ENCODE measurements at places on chromosomes 4 and X.

DNA sequence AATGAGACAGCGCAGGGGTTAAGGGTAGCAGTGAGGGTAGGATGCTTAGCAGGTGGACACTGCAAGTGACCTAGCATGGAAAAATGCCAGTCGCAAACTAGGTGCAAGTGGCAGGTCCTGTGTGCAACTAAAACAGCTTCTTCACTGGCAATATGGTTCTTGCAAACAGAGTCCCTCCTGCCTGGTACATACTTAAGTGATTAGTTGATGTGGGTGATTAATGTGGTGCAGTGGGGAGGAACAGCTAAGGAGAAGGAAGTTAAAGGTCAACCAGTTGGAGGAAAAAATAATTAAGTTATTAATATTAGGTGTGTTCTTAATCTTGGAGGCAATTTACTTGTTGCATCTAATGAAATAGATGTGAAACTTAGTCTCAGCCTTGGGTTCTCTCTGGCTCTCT lies 121.6 kb upstream of the IGFBP7 start:
- no peak for ATAC-seq

- no peak for ATAC-seq
These were observed 9.5 kb downstream of the RBPJ start for GRCh38 chr4:26330186-26330787.

GRCh38 chrX:154540897-154541535 lies 5.6 kb downstream of the G6PD start:
- no peak for ATAC-seq

GRCh38 chr4:40731792-40732245 lies 17.9 kb upstream of the NSUN7 start:
- peak; percentile 36 for ATAC-seq

DNA sequence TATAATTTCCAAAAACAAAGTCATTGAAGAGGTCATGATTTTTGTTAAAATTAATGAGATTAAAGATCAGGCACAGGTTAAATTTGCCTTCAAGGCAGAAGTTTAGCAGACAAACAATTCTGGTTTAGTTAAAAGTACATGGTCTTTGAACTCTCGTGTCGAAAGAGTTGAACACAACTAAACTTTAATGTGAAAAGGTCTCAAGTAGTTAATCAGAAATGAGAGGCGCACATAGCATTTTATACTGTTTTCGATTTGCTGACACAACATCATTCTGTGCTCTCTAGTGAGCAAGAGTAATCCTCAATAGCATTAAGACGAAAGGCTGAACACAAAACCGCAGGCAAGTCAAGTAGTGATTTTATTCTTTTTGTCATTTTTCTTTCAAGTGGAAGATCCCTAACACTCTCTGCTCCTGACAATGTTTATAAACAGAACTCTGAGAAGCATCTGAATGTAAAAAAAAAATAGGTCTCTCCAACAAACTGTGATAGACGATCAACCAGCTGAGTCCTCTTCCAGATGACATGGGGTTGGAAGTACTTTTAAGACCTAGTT lies 49.8 kb downstream of the SH3RF1 start:
- no peak for ATAC-seq

DNA sequence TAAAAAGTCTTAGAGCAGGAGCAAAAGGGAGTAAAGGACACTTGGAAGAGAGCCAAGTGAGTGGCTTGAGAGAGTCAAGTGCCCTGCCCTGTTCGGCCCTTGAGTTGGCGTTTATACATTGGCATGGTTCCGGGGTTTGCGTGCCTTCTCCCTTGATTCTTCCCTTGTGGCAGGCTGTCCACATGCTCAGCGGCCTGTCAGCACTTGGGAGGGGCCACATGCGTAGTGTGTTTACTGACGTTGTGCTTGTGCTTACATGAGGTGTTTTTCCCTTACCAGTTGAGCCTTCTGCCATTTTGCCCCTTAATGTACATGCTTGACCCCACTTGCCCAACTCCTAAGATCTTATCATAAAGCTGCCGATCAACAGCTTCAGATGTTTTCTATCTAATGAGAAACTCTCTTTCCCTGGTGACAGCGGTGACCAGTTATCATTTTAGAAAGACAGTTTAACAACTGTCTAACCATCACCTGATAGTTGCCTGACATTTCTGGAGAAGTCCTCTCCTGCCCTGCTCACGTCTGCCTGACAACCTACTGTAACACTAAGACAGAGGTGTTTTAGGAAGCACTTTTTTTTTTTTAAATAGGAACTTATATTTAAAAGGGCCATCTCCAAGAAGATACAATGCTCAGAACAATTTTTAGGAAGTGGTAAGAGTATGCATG lies 49.5 kb upstream of the GC start:
- ATAC-seq: no peak

DNA sequence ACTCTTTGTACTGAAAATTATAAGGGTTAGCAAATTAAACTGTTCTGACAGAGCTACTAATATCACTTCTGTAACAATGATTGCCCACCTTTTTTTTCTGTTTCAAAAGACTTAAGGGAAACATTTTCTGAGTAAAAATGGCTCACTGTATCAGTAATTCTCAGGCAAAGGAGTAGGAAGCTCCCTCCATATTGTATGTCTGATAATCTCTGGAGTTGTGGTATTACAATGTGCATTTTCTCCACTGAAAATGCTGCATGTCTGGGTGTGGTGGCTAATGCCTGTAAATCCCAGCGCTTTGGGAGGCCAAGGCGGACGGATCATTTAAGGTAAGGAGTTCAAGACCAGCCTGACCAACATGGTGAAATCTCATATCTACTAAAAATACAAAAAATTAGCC lies 4.4 kb upstream of the STAP1 start:
- no peak for ATAC-seq

GRCh38 chr4:102598086-102598761 lies 97.1 kb downstream of the NFKB1 start:
- no peak for ATAC-seq

GRCh38 chr4:1856943-1857699 lies 1.2 kb upstream of the LETM1 start:
- ATAC-seq: peak; percentile 2

GRCh38 chr4:91621446-91621845 lies 682.3 kb upstream of the GRID2 start:
- ATAC-seq: no peak

- no peak for ATAC-seq
These were observed 339.7 kb upstream of the HS3ST1 start for GRCh38 chr4:11768251-11768972.

GRCh38 chrX:49226946-49227345 lies 6.2 kb downstream of the CACNA1F start:
- no peak for ATAC-seq

DNA sequence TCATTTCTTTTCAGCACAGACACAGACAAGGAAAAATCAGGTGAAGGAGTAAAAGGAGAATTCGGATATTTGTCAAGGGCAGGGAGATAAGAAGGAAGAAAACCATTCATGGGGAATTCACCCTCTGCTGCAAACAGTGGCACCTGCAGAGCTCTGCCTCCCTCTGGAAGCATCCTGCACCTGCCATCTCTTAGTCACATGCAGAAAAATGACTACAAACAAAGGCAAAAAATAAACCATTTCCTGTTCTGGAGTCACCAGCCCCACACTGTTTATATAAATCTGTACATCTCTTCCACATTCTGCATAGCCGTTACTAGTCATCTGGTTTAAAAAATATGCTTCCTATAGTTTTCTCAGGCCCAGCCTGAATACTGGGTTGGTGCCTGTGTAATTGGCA lies 205.3 kb downstream of the ARAP2 start:
- ATAC-seq: no peak

DNA sequence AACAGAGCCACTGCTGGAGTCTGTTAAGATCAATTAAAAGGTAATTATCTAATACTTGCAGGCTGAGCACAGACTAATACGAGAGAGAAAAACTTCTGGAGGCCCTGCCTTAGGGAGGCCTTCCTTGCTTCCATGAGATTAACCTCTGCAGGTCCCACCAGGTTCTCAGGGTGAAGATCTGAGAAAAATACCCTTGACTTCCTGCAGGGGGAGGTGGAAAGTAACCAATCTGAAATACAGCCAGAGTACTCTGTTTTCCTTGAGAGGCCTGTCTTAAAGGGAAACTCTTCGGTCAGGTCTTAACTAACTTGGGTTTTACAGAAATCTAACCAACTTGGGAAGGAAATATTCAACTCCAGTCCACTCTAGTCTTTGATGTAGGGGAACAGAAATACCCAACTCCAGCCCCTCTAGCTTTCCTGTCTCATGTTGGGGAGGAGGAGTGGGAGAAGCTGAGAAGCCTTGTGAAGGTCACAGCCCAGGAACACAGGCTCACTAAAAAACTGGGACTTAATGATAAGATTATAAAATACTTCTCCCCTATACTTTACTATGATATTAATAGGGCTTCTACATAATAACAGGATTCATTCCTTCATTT lies 77.1 kb downstream of the TBCK start:
- no peak for ATAC-seq

DNA sequence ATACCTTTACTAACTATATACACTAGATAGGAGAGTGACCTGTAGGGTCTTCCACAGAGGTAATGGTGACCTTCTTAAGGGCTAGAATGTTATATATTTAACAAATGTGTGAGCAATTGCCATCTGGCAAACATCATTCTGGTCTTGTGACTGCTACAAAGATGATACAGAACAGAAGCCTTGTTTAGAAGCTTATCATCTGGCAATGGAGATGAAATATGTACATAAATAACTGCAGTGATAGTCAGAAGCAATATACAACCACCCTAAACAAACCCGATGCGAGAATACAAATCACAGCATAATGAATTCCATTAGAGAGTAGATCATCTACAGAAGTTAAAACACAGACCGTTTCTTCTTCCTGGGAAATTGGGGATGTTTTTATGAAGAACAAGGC lies 952.7 kb upstream of the SLIT2 start:
- no peak for ATAC-seq

GRCh38 chrX:24876530-24877287 lies 139.1 kb downstream of the ARX start:
- no peak for ATAC-seq

GRCh38 chr4:176850436-176850835 lies 57.7 kb upstream of the VEGFC start:
- no peak for ATAC-seq

- ATAC-seq: no peak
These were observed 171.8 kb upstream of the FAM9B start for GRCh38 chrX:9205599-9206223.

- ATAC-seq: no peak
These were observed 53.2 kb upstream of the RBMX start for GRCh38 chrX:136933611-136934145.

- ATAC-seq: peak; percentile 94
These were observed at the start of gene IDS for GRCh38 chrX:149504915-149505651. IDS (minus strand) TSS chrX:149505306; CDS start chrX:149505137, 169 bp downstream.

DNA sequence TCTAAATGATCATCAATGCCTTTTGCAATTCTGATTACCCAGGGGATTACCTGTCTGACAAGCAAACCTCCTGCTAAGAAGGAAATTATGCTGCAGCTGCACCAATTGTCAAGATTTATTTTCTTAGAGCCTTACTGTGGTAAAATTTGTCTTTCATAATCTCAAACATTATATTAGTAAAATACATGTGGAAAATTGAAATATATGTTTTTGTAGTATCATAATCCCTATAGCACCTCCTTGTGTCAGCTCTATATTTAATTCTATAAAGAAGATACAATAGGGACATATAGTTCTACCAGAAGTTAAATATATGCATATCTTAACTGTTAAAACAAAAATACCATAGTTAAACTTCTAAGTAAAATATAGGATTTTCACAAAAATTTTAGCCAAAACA lies 655.6 kb upstream of the PCDH10 start:
- ATAC-seq: no peak

GRCh38 chr4:169662206-169662605 lies 41.8 kb downstream of the CLCN3 start:
- ATAC-seq: no peak

DNA sequence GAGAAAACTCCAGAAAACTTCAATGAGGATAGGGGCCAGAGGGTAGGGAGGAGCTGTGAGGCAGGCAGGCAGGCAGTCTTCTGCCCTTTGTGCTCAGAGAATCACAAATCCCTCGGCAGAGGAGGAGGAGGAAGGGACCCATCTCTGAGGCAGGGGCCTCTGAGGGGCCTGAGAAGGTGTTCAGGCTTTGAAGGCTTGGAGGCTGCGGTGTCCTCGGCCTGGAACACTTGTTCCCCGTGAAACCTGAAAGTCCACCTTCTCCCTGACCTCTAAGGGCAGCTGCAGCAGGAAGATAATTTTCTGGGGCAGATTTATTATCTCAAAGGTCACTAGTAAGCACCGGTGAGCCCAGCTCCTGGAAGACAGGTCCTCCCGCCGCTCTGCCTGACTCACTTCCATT lies 200.3 kb upstream of the BCOR start:
- ATAC-seq: no peak

GRCh38 chrX:133482056-133482952 lies 67.0 kb upstream of the GPC4 start:
- peak; percentile 86 for ATAC-seq

- ATAC-seq: no peak
These were observed 123.6 kb downstream of the RBM47 start for GRCh38 chr4:40506066-40506465.

- ATAC-seq: peak; percentile 49
These were observed 471 bp downstream of the MCTS1 start for GRCh38 chrX:120604361-120604782.

DNA sequence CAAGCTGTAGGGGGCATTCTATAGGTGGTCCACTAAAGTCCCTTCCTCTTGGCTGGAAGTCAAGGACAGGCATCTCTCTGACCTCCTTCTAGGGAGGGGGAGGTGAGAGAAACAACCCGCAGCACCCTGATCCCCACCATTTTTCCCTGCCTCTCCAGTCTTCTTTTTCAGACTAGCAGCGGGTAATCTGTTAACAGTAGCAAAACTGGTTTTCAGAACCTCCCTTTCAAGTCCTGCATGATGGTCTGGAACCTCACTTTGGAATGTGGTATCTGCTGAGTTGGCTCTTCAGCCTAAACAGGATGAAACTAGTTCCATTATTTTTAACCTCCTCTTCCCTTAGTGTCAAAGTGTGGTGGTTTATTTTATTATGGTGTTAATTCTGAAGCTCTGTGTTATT lies 196.0 kb downstream of the NWD2 start:
- no peak for ATAC-seq

GRCh38 chrX:24023972-24024669 lies 2.9 kb downstream of the KLHL15 start:
- no peak for ATAC-seq

DNA sequence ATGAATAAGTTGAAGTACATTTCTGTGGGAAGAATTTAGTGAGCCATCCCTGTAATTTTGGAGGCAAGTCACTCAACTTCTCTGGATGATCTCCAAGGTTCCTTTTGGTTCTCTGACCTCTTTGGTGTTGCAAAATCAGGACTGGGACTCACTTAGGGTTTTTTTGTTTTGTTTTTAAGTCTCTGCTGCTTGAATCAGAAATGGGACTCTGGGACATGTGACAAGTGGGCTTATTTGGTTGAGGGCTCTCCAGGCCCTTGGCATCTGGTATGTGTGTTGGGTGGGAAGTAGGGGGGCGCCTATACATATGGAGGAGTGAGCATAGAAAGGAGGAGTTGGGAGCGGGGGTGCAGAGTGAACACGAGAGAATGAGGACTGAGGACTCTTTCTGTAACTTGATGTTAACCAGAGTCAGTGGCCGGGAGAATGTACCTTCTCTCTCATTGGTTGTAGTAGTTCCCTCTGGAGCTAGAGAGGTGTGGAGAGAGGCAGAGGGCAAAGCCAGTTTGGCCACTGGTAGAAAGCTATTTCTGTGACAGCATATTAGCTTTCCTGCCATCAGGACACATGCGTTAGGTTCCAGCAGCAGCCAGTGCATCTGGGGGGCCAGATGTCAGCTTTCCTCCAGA lies 1.9 kb downstream of the ARHGAP10 start:
- no peak for ATAC-seq

- ATAC-seq: no peak
These were observed 840 bp upstream of the P2RY10 start for GRCh38 chrX:78944351-78944750.
